ENCODE measurements at places on chromosomes 6 and 20. TPM values are rescaled to one million over a fixed set of nuclear protein-coding genes. Genes with fewer than 3 reads are reported as not detected.

The LGSN gene
- not detected for total RNA-seq

The CMTR1 gene
- total RNA-seq, result 27.7 TPM

The MDFI gene
- 67.1 TPM for total RNA-seq

The B3GALT4 gene
- 2.7 TPM for total RNA-seq

The FAM83B gene
- 98.1 TPM for total RNA-seq

Measured in nasal cavity respiratory epithelium epithelial cell of viscerocranial mucosa (primary cell).